ENCODE measurements at places on chromosomes 5 and 9. TPM values are rescaled to one million over a fixed set of nuclear protein-coding genes. Genes with fewer than 3 reads are reported as not detected.

Gene JAKMIP2
- total RNA-seq: 13.2 TPM

Gene LMAN2
- total RNA-seq: 76.6 TPM

Gene SNCAIP
- 2.6 TPM for total RNA-seq

DNA sequence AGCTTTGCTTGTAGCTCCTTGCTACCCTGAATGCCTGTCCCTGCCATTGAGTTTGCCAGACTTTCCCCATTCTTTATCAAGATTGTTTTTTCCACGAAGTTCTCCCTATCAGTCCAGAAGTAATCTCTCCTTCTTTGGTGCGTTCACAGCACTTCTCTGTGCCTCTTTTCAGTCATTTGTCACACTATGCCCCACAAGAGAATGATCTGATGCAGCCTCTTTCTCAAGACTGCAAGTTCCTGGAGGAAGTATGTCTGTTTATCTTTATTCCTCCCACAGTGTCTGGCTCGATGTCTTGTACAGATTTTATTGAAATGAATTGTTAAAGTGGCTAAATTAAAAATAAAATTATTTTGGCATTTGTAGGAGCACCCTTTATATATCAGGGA is 99.3 kb downstream of the CCDC192 start:
- no peak for DNase-seq

DNA sequence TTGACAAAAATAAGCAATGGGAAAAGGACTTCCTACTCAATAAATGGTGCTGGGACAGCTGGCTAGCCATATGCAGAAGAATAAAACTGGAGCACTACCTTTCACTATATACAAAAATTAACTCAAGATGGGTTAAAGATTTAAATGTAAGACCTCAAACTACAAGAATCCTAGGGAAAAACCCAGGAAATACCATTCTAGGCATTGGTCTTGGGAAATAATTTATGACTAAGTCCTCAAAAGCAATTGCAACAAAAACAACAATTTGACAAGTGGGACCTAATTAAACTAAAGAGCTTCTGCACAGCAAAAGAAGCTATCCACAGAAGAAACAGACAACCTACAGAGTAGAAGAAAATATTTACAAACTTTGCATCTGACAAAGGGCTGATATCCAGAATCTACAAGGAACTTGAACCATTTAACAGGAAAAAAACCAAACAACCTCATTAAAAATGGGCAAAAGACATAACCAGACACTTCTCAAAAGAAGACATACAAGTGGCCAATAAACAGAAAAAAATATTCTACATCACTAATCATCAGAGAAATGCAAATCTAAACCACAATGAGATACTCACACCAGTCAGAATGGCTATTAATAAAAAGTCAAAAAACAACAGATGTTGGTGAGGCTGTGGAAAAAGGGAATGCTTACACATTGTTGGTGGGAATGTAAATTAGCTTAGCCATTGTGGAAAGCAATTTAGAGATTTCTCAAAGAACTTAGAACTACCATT is 75.2 kb upstream of the CPEB4 start:
- DNase-seq: no peak

GRCh38 chr9:130745829-130746228 is 52.2 kb downstream of the EXOSC2 start:
- no peak for DNase-seq

DNA sequence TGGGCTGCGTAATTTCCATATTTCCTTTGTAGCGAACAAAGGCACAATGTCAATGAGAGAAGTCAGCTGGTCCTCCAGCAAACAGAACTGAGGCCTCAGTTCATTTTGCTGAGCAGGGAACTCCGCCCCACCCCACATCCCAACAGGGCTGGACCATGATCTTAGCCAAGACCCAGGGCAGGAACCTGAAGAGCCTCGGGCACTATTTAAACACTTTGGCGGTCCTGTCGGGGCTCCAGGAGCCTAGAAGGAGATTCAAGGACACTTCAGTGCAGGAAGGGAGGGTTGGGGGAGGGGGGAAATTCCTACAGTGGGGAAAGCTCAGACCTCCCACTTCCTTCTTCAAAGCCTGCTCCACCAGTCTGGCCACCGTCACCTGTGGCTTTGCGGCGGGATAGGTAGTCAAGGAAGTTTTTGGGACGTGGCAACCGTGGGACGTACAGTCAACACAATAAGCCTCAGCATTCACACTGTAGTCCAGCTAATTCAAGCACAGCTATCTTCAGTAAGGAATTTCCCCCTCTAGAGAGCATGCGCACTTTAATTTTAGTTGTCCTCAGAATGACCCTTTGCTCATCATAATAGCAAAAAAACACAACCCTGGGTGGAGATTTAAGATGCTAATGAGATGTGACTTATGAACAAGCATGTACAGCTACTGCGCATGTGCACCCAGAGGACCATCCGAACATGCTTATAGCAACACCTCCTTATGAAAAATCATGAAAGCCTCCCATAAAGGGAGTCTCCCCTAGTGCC is 30.9 kb downstream of the S1PR3 start:
- DNase-seq: no peak

- DNase-seq: no peak
Observed at GRCh38 chr9:82254646-82255367, 266.2 kb downstream of the SPATA31D1 start.

DNA sequence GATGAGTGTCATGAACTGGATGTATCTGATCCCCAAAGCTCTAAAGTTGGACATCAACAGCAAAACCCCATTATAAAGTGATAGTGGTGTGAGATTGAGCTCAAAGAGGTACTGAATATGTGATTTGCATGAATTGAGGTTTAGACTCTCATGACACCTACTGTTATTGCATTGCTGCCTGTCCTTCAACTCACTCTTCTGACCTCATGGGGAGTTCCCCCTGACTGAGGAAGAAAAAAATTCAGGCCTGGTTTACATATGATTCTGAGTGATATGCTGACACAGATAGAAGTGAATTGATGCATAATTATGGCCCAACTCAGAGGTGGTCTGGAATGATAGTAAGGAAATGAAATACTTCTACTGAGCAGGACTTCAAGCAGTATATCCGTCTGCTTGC is 76.2 kb upstream of the CHD1 start:
- DNase-seq: no peak

- DNase-seq: no peak
Observed at GRCh38 chr9:2159521-2160454, 144.6 kb downstream of the SMARCA2 start.

DNA sequence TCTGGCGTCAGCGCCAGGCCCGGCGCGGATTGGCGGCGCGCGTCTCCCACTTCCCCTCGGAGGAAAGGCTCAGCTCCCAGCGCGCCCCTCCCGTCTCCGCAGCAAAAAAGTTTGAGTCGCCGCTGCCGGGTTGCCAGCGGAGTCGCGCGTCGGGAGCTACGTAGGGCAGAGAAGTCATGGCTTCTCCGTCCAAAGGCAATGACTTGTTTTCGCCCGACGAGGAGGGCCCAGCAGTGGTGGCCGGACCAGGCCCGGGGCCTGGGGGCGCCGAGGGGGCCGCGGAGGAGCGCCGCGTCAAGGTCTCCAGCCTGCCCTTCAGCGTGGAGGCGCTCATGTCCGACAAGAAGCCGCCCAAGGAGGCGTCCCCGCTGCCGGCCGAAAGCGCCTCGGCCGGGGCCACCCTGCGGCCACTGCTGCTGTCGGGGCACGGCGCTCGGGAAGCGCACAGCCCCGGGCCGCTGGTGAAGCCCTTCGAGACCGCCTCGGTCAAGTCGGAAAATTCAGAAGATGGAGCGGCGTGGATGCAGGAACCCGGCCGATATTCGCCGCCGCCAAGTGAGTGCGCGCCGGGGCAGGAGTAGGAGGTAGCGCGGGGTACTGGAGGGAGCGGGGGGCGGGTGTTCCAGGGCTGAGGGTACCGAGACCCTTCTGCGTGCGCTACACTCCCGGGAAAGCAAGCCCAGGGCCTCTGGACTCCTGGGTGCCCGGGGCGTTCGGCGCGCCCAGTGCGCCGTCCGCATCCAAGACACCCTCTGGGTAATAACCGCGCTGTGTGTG is at the start of gene MSX2:
MSX2 (plus strand) TSS at position 99 of the 777 bp plus-strand sequence; CDS start at position 177, 78 bp downstream.
- DNase-seq: peak; percentile 97

- no peak for DNase-seq
Observed at GRCh38 chr9:20379804-20380225, 242.5 kb downstream of the MLLT3 start.
